ENCODE measurements at places on chromosomes 12 and 14.

GRCh38 chr14:68621400-68622365 lies 171.2 kb downstream of the ZFP36L1 start:
- no peak overlapping the region for H3K4me3 ChIP-seq
- H3K36me3 ChIP-seq = no peaks in the 10 kb centered on the region
- H3K27me3 ChIP-seq = no peaks in the 10 kb centered on the region
- peaks cover 5% of the 10 kb centered on the region for H3K4me1 ChIP-seq

DNA sequence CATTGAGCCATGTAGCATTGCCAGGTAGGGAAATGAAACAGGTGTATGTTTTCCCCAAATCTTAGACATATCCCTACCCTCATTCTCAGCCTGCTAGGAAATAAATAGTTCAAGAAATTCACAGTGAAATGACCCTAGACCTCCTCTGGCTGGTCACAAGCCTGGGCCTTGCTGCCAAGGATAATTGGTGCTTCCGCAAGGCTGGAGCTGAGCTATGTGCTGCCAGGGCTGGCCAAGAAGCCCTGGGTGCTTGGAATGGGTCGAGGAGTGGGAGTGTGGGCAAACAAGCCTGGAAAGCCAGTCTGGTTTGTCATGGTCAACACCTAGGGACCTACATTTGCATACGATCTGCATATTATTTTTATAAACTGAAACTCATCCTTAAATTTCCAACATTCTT lies 31.3 kb upstream of the SLC10A1 start:
- H3K4me1 ChIP-seq = peaks cover 3% of the 10 kb centered on the region
- H3K27me3 ChIP-seq = no peaks in the 10 kb centered on the region
- H3K27ac ChIP-seq = no peak overlapping the region
- H3K36me3 ChIP-seq = no peaks in the 10 kb centered on the region
- H3K4me3 ChIP-seq = no peak overlapping the region

GRCh38 chr14:64474698-64475097 lies 9.4 kb downstream of the AKAP5 start:
- H3K27me3 ChIP-seq = no peaks in the 10 kb centered on the region
- H3K27ac ChIP-seq = no peak overlapping the region
- H3K4me1 ChIP-seq = no peaks in the 10 kb centered on the region
- DNase-seq = no peak

GRCh38 chr14:61466249-61466904 lies 145.0 kb downstream of the PRKCH start:
- H3K4me1 ChIP-seq = peaks cover 13% of the 10 kb centered on the region
- no peaks in the 10 kb centered on the region for H3K27me3 ChIP-seq
- peak; percentile 29 for DNase-seq
- H3K4me3 ChIP-seq = no peak overlapping the region
- no peak overlapping the region for H3K27ac ChIP-seq

DNA sequence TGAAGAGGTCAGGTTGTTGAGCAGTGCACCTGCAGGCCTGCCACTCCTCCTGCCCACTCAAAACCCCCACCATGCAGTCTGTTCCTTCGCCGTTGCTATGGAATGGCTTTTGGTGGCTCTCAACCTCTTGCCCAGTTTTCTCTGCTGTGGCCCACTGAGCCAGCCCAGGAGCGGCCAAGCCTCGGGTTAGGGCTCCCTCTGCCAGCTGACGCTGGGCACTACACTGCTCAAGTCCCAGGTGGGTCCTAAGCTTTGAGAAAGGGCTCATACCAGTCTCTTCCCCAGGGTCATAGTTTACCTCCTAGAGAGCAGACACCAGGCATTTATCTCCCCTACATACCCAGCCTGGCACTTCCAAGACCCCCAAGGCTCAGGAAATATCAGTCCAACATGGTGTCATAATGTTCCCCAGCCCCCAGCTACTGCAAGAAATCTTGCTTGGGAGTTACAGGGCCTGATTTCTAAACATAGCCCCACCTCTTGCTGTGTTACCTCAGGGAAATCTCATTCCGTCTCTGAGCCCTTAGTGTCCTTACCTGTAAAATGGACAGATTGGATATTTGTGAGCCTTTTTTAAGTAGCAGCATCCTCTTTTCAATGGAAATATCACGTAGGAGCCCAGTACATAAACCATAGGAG lies 59.4 kb downstream of the TSPAN11 start:
- no peaks in the 10 kb centered on the region for H3K27me3 ChIP-seq
- H3K36me3 ChIP-seq = no peaks in the 10 kb centered on the region
- peak; percentile 38 for DNase-seq
- no peaks in the 10 kb centered on the region for H3K4me1 ChIP-seq

DNA sequence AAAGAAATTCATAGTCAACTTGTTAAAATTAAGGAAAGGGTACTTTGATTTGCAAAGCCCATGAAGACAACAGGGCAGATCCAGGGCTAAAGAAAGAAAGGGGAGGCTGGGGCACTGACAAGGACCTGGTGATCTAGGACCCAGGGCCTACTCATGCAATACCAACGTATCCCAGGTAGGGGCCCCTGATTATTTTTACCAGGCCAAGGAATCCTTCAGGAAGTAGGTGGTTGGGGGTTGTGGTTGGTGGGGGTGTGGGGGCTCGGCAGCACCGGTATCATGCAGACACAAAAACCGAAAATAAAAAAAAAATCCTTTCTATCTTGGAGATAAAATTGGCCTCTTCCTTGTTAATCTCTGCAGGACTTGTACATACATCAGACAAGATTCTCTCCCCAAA lies 47.5 kb downstream of the GSC start:
- H3K4me1 ChIP-seq = no peaks in the 10 kb centered on the region
- no peaks in the 10 kb centered on the region for H3K27me3 ChIP-seq
- H3K27ac ChIP-seq = no peak overlapping the region

DNA sequence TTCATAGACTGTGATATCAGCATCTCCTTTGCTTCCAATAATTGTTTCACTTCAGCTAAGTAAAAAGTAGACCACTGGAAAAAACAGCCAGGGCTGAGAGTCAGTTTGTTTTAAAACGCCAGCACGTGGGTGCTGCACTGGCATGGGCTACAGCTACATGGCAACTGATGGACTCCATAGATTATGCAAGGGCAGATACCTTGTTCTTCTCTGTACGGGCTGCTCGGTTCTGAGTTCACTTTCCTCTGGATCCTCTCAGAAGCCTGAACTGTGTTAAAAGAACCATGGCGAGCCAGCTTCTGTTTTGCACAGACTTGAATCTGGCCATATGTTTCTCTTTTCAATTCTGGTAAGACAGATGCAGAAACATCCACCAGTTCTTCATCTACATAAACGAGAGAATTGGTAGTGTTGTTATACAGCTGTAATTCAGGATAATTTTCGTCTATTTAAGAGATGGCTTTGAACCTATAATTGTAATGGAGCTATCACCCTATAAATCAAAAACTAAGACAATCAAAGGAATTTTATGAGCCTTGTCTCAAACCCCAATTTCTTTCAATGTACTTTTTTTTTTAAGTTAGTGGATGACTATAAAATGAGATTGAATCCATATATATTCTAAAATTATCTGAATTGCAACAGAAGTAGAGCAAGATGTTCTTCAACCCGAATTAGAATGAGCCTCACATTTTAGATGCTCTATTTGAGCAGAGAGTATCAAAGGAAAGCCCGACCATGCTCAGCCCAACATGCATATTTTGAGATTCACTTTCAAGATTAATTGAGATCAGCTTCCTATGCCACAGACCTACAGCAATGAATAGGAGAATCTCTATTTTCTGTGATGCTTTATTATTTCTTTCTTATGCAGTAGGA lies 31.5 kb downstream of the E2F7 start:
- no peak overlapping the region for H3K4me3 ChIP-seq
- H3K27ac ChIP-seq = no peak overlapping the region
- no peaks in the 10 kb centered on the region for H3K27me3 ChIP-seq
- no peak for DNase-seq

GRCh38 chr12:25699454-25699853 lies 146.4 kb upstream of the LMNTD1 start:
- no peak overlapping the region for H3K27ac ChIP-seq
- H3K4me3 ChIP-seq = no peak overlapping the region
- H3K36me3 ChIP-seq = no peaks in the 10 kb centered on the region
- DNase-seq = no peak

- H3K4me3 ChIP-seq = no peak overlapping the region
- peaks cover 4% of the 10 kb centered on the region for H3K4me1 ChIP-seq
- no peaks in the 10 kb centered on the region for H3K27me3 ChIP-seq
- DNase-seq = peak; percentile 53
These were observed 10.0 kb downstream of the PGF start for GRCh38 chr14:74945261-74945851.

DNA sequence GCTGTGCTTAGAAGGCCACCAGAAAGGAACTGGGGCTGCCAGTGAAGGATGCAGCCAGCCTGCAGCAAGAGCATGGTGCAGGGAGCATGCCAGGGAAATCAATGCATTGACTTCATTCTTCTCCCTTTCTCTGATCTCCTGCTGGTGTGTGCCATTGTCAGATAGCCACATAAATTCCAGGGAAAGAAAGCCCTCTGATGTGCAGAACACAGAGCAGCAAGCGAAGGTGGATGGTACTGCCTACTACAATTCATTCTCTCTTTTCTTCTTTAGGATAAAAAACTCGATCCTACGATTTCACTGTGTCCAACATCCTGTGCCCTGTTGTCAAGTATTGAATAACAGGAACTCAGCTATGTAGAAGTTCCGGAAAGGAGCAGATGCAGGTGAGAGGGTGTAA lies 446.7 kb upstream of the TMEM132C start:
- no peak for DNase-seq
- no peak overlapping the region for H3K27ac ChIP-seq
- no peak overlapping the region for H3K4me3 ChIP-seq
- H3K4me1 ChIP-seq = peaks cover 3% of the 10 kb centered on the region
- H3K36me3 ChIP-seq = no peaks in the 10 kb centered on the region

DNA sequence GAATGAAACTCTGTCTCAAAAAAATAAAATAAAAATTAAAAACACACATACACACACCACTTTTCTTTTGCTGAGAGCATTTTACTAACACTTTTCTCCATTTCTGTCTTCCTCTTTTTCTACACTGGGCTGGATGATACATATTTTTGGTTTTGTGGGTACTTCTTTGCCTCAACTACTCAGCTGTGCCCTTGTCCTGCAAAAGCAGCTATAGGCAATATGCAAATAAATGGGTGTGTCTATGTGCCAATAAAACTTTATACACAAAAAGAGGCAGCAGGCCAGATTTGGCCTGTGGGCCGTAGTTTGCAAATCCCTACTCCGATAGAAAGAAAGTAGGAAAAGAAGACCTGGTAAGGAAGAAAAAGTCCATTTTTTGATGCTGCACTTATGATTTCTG lies 6.5 kb downstream of the CLMN start:
- DNase-seq = no peak
- H3K27ac ChIP-seq = no peak overlapping the region
- peaks cover 7% of the 10 kb centered on the region for H3K4me1 ChIP-seq
- H3K4me3 ChIP-seq = no peak overlapping the region

DNA sequence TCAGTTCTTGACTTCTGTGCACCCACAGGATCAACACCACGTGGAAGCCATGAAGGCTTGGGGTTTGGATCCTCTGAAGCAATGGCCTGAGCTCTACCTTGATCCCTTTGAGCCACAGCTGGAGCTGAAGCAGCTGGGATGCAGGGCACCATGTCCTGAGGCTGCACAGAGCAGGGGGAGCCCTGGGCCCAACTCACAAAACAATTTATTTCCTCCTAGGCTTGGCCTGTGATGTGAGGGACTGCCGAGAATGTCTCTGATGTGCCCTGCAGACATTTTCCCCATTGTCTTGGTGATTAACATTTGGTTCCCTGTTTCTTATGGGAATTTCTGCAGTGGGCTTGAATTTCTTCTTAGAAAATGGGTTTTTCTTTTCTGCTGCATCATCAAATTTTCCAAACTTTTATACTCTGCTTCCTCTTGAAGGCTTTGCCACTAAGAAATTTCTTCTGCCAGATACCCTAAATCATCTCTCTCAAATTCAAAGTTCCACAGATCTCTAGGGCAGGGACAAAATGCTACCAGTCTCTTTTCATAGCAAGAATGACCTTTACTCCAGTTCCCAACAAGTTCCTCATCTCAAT lies 288.2 kb downstream of the CCDC59 start:
- H3K4me3 ChIP-seq = no peak overlapping the region
- H3K4me1 ChIP-seq = no peaks in the 10 kb centered on the region
- H3K27me3 ChIP-seq = no peaks in the 10 kb centered on the region
- no peak for DNase-seq

DNA sequence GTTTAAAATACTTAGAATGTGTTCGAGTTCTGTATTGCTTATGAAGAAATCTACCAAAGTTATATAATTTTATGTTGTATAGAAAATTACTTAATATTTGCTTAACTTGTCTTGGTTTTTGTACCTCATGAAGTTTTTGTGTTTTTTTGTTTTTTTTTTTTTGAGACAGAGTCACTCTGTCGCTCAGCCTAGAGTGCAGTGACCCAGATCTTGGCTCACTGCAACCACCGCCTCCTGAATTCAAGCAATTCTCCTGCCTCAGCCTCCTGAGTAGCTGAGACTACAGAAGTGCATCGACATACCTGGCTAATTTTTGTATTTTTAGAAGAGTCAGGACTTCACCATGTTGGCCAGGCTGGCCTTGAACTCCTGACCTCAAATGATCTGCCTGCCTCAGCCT lies 69.9 kb downstream of the MON2 start:
- H3K27ac ChIP-seq = no peak overlapping the region
- H3K36me3 ChIP-seq = peaks cover 89% of the 10 kb centered on the region
- H3K4me1 ChIP-seq = no peaks in the 10 kb centered on the region
- H3K4me3 ChIP-seq = no peak overlapping the region

- H3K4me1 ChIP-seq = no peaks in the 10 kb centered on the region
- no peak for DNase-seq
- H3K36me3 ChIP-seq = peaks cover 12% of the 10 kb centered on the region
- H3K27ac ChIP-seq = no peak overlapping the region
- no peaks in the 10 kb centered on the region for H3K27me3 ChIP-seq
- H3K4me3 ChIP-seq = no peak overlapping the region
These were observed 16.2 kb downstream of the PYGL start for GRCh38 chr14:50928002-50928635.

- DNase-seq = no peak
- no peak overlapping the region for H3K27ac ChIP-seq
- peaks cover 2% of the 10 kb centered on the region for H3K36me3 ChIP-seq
- H3K4me1 ChIP-seq = no peaks in the 10 kb centered on the region
These were observed 60.8 kb downstream of the R3HDM2 start for GRCh38 chr12:57370072-57370471.

- H3K27ac ChIP-seq = no peak overlapping the region
- peaks cover 36% of the 10 kb centered on the region for H3K36me3 ChIP-seq
- H3K27me3 ChIP-seq = no peaks in the 10 kb centered on the region
- no peaks in the 10 kb centered on the region for H3K4me1 ChIP-seq
These were observed 51.2 kb downstream of the TEAD4 start for GRCh38 chr12:3010214-3010930.

Measured in neuronal stem cell (in vitro differentiated cells).